NCI-H1105 (cell line): ENCODE measurements at places on chromosomes 5 and 9.

GRCh38 chr5:36145311-36145710 lies 6.4 kb downstream of the LMBRD2 start:
- no peak for DNase-seq

DNA sequence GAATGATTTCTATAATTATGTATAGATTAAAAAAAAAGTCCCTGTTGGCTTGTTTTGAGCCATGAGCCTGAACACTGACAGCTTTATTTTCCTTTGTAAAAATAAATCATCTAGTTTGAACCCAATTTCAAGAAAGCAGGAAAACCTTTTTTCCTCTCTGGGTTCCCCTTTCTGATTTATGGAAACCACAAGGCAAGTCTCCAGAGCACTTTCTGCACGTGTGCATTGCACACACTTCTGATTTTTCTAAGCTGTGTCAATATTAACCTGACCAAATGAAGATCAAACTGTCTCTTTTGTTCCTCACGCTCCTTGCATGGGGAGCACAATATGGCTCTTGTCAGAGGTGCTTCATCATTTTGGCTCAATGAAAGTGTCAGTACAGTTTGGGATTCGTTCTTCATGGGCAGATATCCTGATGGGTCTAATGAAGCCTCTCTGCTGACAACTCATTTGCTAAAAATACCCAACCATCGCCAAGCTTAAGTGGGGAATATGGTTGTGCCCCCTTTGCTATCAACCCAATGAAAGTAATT lies 39.2 kb upstream of the PCA3 start:
- DNase-seq: no peak

DNA sequence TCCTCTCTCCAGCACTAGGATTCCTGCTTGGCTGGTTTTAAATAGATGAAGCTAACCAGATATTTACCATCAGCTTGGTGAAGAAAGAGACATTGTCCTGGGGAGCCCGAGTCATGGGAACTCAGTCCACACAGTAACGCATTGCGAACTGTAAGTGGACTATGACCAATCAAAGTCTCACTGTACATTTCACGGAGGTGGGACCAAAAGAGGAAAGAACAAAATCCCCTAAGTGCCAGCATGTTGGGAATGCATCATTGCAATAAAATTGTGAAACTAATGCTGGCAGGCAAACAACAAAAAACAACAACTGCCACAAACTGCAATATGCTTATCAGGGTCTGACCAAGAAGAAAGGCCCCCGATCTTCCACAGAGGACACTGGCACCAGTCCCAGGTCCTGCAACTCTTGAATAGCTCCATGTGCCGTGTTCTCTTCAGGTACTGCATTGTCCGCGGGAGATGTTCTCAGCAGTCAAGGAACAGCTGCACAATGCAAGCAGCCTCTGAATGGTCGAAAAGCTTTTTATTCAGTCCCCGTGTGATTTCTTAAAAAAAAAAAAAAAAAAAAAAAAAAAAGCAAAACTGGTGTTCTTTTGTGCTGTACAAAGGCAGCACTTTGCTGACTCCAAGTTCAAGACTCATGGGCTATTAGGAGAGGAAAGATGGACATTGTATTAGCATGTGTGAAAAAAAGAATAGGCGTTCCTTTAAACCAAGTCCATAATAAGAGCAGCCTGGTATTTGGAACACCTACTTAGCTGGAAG lies 38.1 kb downstream of the SEMA6A start:
- no peak for DNase-seq

DNA sequence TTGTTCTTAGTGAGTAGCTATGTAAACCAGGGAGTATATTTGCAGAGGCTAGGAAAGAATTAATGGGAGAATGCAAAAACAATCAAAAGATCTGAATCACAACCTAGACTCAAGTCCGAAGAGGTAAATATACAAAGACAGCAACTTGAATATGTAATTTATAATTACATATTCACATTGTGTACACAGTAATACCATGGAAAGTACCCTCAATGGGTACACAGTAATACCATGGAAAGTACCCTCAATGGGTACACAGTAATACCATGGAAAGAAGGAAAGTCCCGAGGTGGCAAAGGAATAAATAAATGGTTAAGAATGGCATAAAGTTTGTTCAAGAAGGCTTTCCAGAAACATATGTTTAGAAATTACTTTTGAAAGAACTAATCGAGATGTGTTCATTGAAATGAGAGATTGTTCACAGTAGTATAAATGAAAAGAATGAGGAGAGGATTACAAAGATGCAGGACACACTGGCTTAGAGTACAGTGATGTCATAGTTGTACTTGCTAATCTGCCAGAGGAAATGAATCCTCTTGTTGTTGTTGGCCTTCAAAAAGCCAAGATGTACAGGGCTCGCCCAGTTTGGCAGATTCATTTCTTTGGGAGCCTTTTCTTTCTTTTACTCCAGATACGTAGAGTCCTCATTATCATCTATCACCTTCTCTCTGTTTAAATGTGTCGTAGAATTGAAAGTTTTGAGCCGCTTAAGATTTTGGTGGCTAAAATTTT lies 116.0 kb downstream of the UNC13B start:
- DNase-seq: no peak

- no peak for DNase-seq
Measured at GRCh38 chr5:59061377-59061776, 478.5 kb downstream of the RAB3C start.

- no peak for DNase-seq
Measured at GRCh38 chr9:136050701-136051452, 44.2 kb downstream of the NACC2 start.

- DNase-seq: no peak
Measured at GRCh38 chr5:5359618-5360017, 62.9 kb upstream of the ICE1 start.

DNA sequence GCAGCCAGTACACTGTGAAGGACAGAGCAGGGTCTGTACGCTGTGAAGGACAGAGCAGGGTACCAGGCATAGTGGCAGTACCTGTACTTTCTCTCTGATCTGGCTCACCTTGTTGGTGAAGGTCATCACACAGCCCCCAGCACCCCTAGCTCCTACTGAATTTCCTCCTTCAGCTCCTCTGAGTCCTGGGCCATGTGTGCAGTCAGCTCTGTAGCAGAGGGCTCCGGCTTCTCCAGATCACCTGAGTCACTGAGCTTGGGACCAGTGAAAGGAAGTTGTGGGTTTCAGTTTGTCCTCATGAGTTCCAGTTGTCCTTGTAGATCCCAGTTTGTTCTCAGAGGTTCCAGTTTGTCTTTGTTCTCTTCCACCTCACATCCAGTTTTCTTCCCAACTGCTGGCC lies 5.5 kb downstream of the NUDT2 start:
- DNase-seq: no peak

DNA sequence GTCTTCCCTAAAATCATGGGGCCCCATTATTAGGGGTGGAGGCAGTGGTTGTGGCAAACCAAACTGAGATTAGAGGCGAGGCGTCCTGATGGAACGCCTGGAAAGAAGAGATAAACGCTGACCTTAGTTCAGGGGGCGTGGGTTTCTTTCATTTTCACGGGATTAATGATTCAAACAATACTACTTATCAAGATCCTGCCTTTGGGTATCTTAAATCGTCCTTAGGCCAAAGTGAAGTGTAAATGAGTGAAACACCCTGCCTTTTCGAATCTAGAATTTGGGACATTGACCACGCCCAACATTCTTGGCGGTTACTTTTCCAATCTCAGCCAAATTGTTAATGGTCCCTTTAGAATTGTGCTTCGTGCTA lies 1.0 kb upstream of the UBTD2 start:
- DNase-seq: no peak

DNA sequence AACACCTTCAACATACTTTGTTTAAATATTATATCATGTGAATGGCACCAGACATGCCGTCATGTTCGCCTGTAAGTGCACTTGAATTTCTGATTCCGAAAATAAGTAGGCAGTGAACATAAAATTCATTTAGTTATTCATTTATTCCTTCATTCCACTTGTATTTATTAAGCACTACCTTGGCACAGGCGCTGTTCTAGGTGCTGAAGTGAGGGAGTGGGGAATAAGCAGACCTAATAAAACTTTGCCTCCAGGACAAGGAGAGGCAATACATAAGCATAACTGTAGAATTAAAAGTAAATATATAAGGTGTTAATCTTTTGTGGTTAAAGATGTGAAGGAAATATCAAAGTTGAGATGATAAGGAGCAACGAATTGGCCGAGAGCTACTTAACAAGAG lies 297.4 kb downstream of the TENT4A start:
- no peak for DNase-seq

GRCh38 chr9:94302426-94302825 lies 26.0 kb downstream of the NUTM2F start:
- no peak for DNase-seq

DNA sequence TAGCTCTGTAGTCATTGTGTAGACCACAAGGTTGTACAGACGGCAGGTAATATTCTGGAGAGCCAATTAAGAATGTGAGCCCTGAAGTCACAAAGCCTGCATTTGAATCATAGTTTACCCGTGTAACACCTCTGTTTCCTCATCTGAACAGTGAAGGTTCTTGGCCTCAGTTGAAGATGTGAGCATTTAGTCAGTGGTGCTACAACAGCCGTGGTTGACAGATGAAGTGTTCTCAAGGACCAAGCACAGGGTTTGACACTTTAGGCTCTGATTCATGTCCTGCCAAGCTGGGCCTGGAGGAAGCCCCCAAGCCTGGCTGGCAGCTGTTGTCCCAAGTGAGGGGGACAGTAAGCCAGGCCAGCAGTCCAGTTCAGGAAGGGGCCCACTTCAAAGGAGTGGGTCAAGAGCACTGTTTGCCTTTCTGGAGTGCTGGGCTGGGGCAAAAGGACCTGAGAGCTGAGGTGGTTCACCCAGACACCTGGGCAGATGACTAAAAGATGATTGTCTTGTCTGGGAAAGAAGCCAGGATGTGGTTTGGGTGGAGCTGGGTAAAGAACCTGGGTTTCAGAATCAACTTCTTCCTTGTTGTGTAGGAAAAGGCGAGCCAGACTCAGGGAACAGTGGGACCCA lies 20.7 kb downstream of the FAXDC2 start:
- DNase-seq: no peak

GRCh38 chr5:139756971-139757370 lies 38.6 kb upstream of the PSD2 start:
- no peak for DNase-seq

GRCh38 chr5:157812086-157812485 lies 46.9 kb downstream of the CLINT1 start:
- no peak for DNase-seq

- DNase-seq: no peak
Measured at GRCh38 chr9:10396615-10397014, 216.2 kb downstream of the PTPRD start.

DNA sequence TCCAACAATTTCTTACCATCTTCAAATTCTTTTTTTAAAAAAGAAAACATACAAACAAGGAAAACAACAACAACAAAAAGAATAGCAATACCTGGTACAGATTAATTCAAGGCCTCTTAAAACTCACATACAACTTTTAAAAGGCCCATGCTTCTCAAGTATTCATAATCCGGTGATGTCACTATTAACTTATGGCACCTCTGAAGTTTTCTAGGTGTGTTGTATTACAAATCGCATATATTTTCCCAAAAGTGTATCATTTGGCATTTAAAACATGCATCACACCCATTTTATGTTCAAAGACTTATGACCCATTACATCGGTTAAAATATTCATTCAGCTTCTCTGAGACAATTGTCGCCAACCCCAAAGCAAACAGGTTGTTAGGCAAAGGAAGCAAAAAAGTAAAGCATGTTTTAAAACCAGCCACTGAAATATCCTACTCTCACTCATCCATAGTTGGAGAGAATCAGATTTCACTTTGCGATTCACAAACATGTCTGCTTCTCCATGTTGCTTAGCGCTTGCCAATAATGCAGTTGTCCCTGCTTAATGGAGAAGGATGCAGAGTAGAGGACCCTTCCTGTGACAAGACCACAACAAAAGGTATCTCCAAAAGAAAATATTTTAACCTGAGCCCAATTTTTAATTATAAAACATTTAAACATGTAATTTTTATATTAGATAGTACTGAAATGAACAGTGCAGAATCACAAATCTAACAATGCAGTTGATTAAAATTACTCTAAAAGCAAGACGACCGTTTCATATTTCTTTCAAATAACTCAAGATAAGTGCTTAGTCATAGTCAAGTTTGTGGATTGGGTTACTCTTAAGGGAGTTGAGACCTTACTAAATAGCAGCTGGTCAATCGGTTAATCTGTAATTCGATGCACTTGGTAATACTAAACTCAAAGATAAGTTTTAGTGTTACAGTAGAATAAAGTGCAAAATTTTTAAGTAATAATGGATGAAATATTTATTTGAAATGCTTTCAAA lies 1.6 kb downstream of the SKP1 start:
- peak; percentile 0 for DNase-seq

DNA sequence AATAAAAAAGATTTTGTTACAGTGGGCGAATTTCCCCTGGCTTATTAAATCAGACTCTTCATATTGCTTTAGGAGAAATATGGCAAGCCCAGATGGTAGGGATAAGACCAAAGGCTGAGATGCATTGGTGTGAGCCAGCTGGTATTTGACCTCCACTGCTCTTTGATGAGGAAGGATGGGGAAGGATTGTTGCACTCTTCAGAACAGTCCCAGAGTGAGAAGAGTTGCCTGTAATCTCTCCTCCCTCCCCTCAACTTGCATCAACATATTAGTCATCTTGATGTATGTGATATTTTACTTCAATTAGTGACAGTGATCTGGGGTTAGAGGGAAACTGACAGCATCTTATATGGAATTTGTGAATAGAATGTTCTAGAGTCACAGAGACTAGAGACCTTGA lies 136.6 kb downstream of the ADAMTS12 start:
- no peak for DNase-seq

GRCh38 chr9:114619191-114619761 lies 8.2 kb downstream of the TMEM268 start:
- no peak for DNase-seq

GRCh38 chr5:92795633-92796032 lies 785.4 kb downstream of the NR2F1-AS1 start:
- DNase-seq: no peak

GRCh38 chr5:96629774-96630173 lies 32.4 kb upstream of the CAST start:
- DNase-seq: peak; percentile 6

DNA sequence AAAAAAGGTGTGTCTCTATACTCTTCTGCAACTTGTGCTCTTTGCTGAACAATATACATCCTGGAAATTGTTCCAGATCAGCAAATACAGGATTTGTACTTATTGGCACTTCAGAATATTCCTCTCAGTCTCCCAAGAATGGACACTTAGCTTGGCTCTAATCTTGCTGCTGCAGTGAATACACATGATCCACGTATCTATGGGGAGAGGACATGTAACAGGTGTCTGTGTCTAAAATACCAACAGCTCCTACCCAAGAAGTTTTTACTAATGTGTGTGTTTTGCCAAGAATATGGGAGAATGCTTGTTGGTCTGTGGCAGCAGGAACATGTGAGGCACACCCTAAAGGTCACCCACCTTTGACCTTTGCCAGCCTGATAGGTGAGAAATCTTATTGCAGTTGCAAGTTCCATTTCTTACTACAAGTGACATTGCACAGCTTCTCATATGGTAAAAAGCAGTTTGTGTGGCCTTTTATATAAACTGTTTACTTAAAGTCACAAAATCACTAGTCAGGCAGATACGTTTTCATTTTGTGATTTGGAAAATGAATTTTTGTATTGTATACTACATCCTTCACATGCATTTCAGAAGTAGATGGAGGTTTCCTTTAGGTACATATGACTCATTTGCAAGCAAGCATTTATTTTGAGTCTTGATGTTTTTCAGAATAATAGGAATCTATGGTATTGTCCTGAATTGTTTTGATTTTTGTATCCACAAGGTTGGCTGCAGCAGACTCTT lies 35.8 kb downstream of the PHF2 start:
- no peak for DNase-seq
